NK-92 treated with Interleukin-12 subunit alpha and Interleukin-12 subunit beta, amount 100 ng/mL, for 24 hours (cell line): ENCODE measurements at places on chromosomes 7 and 10.

GRCh38 chr10:14924013-14924412 is 29.9 kb downstream of the DCLRE1C start:
- no peak for DNase-seq

- no peak for DNase-seq
These were observed 1126.8 kb upstream of the PHF14 start for GRCh38 chr7:9846902-9847301.

DNA sequence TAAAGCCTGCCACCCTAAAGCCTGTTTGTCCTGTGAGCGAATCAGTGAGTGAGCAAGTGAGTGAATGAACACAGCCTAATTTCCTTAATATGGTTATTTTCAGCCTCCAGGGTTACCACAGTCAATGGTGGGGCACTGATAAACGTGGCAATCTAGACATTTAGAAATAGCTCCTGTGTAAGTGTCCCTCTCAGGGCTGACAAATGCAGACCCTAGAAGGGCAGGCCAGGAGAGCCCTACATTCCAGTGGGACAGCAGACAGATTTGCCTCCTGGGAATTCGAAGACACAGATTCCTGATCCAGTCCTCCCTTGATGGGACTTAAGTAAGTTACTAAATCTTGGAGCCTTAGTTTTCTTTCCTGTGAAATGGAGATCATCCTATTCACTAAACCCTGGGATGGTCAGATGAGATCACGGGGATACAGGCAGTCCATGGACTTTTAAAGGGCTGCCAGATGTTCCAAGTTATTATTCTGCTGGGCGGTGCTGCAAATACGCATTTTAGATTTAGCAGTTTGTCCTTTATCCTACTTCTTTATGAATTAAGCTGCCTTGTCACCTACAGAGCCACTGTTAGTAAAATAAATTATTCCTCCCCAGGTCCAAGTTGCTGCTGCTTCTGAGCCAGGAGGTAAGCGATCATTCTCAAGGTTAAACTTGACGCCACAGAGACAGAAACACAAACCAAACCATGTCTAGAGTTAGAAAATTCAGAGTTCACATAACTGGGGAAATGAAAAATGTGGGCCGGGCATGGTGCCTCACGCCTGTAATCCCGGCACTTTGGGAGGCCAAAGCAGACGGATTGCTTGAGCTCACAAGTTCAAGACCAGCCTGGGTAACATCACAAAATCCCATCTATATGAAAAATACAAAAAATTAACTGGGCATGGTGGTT is 54.8 kb upstream of the TM9SF3 start:
- DNase-seq: no peak

GRCh38 chr7:130371046-130371445 is 9.2 kb upstream of the CPA1 start:
- DNase-seq: no peak

- DNase-seq: no peak
These were observed 5.8 kb downstream of the LIPA start for GRCh38 chr10:89245802-89246201.

DNA sequence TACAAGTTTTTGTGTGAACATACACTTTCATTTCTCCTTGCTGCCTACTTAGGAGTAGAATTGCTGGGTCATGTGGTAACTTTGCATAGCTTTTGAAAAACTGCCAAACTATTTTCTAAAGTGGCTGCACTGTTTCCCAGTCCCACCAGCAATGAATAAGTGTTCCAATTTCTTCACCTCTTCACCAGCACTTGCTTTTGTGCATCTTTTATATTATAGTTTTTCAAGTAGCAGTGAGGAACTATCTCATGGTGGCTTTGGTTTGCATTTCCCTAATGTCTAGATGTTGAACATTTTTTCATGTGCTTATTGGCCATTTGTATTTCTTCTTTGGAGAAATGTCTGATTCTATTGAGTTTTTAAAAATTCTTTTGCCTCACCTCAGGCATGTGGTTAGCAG is 229.9 kb upstream of the TCF7L2 start:
- no peak for DNase-seq
